Stimulated activated CD4-positive, alpha-beta T cell treated with anti-CD3 and anti-CD28 coated beads, Interleukin-2, amount 100 ng/mL, for 48 hours (primary cell): ENCODE measurements at places on chromosomes 7 and 10.
A peak's percentile ranks its signal among the peaks of the same experiment; 100 is the strongest.

GRCh38 chr7:101488826-101489572, 126.3 kb downstream of the COL26A1 start:
- no peak for DNase-seq

DNA sequence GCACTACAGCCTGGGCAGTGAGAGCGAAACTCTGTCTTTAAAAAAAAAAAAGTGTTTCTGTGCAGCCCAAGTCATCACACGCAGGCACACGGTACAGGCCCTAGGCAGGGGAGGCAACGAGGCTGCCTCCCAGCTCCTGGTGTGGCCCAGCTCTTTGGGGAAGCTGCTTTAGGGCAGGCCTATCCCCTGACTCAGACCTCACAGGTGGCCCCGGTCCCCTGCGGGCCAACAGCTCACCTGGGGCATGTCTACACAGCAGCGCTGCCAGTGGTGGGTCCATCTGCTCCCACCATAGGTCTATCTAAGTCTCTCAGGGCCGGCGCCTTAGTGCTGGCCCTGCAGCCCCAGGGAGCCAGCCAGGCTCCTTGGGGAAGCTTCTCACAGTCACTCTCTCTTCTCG, 31.4 kb downstream of the ZAN start:
- DNase-seq = no peak

DNA sequence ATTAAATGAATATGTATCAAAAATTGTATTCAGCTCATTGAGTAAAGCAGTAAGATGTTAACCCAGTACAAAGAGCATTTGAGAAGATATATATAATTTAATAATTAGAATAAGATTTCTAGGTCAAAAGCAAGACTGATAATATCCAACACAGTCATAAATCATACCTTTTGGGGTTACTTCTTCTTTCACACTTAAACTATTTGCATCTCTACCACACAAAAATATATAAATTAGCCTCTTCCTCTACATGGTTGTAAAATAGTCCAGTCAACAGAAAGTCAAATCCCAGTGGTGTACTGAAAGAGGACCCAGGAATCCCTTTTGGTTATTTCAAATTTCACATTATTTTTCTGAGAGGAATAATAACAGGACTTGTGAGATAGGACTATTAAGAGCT, 204.6 kb upstream of the INHBA start:
- no peak for DNase-seq

GRCh38 chr7:36103837-36104561, 49.1 kb upstream of the EEPD1 start:
- no peak for DNase-seq

DNA sequence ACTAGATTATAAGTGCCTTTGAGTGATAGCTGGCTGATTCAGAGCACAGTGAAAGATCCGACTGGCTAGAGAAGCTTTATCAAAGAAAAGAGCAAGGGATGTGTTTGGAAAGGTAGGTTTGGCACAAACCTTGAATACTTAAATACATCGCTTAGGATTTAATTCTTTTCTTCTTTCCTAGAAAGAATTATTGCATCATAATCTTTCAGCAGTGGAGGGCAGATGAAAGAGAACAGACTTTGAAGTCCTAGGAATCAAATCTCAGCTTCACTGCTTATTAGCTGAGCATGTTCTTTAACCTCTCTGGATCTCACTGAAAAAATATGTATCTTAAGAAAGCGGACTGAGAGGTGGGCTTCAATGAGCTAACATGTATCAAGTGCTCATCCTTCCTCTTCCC, 122.8 kb downstream of the ZNF365 start:
- DNase-seq = no peak

DNA sequence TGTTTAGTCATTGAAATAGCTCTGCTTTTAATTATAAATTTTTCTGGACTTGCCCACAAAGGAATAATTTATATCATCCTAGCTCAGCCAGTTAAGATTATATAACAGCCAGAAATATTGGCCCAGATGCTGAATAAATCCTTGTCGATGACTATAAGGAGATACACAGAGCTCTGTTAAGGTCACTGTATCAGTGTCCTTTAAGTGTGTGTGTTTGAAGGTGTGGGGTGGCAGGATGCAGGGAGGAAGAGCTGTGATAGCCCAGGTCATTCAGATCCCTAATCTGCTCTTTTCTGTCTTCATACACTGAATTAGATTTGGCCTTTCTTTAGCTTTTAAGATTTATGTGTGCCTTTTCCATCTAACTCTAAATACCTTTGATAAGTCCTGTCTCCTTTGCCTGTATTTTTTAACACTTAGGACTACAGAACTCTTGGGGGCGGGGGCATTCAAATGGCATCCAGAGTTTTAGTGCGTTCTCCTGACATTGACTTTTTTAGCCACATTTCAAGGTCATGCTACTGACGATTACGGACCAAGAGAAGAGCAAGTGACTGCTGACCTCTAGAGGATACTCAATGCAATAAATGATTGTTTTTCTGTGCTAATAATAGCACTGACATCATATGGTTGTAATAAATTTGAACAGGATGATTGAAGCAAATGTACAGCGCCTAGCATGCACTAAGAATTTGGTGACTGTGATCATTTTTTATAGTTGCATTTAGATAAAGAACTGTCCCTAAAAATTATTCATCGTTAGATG, 172.3 kb downstream of the CACNB2 start:
- no peak for DNase-seq

DNA sequence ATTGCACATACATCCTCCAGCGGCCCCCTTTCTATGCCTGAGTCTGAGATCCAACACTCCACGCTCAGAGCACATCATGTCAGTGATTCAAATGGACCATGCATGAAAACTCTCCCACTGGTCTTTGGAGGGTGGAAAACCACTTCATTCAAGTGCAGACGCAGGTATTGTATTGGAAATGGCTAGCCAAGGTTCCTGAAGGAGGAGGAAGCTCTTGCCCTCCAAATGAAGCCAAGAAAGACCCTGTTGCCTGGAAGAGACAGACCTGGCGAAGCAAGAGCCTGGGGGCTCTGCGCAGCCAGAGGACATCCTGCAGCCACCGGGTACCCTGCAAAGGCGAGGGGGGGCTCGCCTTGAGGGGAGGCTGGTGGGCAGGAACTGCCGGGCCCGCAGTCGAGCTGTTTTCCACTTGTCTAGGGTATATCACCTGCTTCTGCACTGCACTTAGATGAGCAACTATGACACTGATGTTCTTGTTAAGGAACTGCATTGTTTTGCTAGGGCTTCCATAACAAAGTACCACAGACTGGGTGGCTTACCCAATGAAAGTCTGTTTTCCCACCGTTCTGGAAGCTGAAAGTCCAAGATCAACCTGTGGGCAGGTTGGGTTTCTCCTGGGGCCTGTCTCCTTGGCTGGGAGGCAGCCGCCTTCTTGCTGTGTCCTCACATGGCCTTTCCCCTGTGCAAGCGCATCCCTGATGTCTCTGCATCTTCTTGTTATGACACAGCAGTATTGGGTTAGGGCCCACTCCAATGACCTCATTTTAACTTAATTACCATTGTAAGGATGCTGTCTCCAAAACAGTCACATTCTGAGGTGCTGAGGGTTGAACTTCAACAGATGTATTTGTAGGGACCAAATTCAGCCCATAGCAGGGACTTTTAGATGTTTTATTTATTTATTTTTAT, 233.4 kb downstream of the ARHGAP12 start:
- no peak for DNase-seq

DNA sequence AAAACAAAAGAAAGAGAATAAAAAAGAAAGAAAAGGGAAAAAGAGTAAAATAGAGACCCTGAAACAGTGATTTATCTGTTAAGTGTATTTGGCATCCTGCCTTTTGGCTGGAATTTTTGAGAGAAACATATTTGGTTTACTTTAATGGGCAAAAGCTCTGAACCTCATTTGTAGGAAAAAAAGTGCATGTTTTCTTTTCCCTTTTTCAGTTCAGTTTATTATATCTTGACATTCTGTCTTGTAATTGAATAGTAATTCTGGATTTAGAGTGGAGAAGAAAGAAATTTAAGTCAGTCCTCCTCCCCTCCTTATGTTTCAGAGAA, 69.5 kb downstream of the ARID5B start:
- no peak for DNase-seq

DNA sequence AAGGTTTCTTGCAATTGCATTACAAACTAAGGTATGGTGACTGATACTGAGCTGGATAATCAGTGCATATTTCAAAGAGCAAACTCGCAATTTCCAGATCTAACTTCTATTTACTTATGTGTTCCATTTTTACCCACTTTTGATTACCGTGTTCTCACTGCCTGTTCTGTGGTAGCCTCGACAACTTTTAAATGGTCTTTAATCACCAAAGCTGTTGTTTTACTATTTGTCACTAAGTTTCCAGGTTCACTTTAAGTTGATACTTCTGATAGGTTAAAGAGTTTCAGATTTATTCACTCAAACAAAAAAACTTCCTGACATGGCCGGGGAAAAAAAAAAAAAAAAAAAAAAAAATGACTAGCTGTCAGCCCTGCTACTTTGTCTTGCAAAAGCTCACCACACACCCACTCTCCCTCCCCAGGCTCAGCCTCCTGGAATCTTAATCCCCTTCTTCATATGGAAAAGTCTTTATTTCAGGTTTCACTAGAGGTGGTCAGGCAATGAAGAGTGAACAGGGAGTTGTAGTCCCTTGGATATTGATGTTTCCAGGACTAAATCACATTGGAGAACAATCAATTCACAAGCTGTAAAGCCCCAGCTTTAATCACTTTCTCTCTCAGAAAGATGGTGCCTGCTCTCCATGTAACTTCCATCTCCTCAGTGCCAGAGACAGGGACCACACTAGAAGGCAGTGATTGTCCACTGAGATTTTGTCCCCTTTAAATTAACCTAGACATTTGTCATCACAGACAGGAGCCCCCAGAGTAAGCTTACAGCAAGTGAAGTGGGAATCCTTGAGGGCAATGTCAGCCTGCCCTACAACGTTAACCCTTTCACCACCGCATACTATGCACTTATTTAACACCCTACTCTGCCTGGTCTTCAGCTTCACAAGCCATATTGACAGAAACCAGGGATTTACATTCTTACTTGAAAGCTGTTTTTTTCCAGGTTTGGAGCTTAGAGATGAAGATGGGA, 749.1 kb upstream of the SORCS1 start:
- DNase-seq = no peak

DNA sequence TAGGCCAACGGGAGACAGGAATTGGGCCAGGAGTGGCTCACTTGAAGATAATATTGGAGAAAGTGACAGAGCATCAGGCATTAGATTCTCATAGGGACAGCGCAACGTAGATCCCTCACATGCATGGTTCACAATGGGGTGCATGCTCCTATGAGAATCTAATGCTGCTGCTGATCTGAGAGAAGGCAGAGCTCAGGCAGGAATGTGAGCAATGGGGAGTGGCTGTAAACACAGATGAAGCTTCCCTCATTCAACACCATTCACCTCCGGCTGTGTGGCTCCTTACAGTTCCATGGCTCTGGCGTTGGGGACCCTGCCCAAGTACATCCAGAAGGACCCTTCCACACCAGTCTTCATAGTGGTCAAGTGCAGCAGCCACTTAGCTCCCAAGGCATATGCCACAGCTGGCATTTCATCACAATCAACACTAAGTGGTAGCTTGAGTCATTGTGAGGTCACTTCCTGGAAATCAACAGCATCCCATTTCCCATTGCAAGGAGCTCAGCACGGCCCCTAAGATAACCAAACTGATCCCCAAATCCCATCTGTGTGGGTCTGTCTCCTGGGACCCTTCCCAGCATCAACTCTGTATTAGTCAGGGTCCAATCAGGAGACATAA, 174.5 kb downstream of the TPST1 start:
- no peak for DNase-seq

DNA sequence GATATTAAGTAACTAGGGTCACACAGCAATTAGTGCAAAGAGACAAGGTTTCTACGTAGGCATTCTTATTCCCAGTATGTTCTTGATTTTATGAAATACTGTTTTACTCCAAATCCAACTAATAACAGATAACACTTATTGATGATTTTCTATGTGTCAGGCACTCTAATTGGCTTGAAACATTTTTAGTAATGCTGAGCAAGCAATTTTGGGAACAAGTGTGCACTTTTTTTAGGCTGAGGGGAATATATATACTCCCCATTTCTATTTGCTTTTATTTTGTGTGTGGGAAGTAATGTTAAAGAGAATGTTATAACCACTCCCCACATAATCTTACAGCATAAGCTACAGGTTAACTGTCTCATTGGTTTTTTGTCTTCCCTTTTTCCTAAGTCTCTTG, 4.2 kb upstream of the SORCS1 start:
- no peak for DNase-seq

- peak; percentile 81 for DNase-seq
Measured at GRCh38 chr7:100852048-100852872, at the start of gene SLC12A9. TSS of gene SLC12A9 (plus strand) at chr7:100852713. CDS start at chr7:100854198, 1,485 bp downstream.

DNA sequence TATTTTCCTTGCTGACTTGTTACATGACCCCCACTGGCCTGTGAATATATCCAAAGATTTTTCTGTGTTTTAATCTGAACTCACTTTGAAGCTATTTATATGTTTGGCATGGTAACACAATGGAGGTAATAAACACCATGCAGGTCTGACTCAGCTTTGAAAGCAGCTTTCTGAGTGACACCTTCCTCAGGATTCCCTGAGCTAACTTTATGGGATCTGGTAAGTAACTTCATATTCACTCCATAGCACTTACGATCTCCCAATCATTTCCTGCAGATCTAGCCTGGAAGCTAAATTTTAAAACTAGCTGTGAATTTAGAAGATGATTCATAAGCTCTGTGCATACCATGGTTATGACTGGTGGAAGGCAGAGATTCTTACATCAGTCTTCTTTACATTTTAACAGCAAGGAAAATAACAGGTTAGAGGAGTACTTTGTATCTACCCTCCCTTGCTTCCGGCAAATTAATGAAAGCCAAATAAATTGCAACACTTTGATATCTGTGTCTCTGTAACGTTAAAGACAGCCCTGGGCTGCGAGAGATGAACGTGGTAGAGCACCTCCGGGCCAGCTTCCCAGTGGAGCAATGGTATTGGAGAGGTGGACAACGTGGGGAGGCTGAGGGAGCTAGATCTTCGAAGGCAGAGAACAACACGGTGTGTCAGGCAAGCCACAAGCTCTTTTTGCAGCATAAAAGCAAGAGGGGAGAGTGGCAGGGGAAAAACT, 170.2 kb upstream of the KLF14 start:
- DNase-seq = no peak

DNA sequence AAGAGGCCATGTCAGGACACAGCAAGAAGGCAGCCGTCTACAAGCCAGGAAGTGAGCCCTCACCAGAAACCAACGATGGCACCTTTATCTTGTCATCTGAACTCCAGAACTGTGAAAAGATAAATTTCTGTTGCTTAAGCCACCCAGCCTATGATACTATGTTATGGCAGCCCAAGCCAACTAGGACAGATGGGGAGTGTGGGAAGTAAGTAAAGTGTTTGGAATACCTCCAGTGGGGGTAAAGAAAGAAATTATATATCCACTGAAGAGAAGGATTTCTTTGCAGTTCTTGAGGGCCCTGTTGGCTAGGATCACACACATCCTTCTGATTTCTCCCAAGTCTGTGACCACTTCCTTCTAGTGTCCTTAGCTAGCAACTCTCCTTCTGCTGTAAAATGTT, 384.4 kb downstream of the TNS3 start:
- DNase-seq = no peak

DNA sequence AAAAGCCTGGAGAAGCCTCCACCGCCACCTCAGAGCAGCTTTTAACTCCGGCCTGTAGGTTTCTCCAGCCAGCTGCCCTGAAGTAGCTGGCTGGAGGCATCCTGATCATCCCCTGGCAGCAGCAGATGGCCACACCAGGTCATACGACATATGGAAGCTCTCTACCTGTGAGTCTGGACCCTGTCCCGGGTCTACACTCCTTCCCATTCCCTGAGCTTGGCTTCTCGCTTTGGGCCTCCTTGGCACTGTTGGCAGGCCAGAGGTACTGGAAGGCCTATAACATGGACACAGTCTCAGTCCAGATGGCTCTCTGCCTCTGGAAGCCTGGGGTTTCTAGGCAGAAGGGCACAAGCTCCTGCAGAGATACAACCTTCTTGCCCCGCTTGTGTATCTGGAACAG, 43.5 kb upstream of the TRIM8 start:
- no peak for DNase-seq

GRCh38 chr10:78335691-78336401, 302.2 kb downstream of the RPS24 start:
- no peak for DNase-seq
